ENCODE measurements at places on chromosomes 2 and 18.

- no peak for DNase-seq
These were observed 92.5 kb downstream of the KCNF1 start for GRCh38 chr2:11004199-11004598.

DNA sequence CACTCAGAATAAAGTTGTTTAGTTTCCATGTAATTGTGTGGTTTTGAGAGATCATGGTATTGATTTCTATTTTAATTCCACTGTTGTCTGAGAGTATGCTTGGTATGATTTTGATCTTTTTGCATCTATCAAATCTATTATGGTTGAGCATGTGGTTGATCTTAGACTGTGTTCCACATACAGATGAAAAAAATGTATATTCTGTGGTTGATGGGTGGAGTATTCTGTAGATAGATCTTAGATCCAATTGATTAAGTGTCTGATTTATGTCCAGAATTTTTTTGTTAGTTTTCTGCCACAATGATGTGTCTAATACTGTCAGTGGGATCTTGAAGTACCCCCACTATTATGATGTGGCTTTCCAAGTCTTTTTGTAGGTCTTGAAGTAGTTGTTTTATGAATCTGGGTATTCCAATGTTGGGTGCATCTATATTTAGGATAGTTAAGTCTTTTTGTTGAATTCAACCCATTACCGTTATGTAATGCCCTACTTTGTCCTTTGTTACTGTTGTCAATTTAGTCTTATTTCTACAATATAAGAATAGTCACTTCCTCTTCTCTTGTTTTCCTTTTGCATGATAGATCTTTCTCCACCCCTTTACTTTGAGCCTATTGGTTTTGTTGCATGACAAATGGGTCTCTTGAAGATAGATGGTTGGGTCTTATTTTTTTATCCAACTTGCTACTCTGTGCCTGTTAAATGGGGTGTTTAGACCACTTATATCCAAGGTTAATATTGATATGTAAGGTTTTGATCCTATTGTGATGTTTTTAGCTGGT is 101.8 kb downstream of the TRABD2A start:
- no peak for DNase-seq

GRCh38 chr2:113894156-113894743 is 4.4 kb downstream of the ACTR3 start:
- DNase-seq, result no peak

GRCh38 chr2:6372317-6372901 is 493.3 kb downstream of the CMPK2 start:
- no peak for DNase-seq

- DNase-seq, result no peak
These were observed 50.4 kb downstream of the GATA6 start for GRCh38 chr18:22219568-22220355.

- DNase-seq, result no peak
These were observed 12.1 kb downstream of the CD226 start for GRCh38 chr18:69935319-69936190.

GRCh38 chr2:164314148-164314547 is 307.1 kb downstream of the GRB14 start:
- no peak for DNase-seq

DNA sequence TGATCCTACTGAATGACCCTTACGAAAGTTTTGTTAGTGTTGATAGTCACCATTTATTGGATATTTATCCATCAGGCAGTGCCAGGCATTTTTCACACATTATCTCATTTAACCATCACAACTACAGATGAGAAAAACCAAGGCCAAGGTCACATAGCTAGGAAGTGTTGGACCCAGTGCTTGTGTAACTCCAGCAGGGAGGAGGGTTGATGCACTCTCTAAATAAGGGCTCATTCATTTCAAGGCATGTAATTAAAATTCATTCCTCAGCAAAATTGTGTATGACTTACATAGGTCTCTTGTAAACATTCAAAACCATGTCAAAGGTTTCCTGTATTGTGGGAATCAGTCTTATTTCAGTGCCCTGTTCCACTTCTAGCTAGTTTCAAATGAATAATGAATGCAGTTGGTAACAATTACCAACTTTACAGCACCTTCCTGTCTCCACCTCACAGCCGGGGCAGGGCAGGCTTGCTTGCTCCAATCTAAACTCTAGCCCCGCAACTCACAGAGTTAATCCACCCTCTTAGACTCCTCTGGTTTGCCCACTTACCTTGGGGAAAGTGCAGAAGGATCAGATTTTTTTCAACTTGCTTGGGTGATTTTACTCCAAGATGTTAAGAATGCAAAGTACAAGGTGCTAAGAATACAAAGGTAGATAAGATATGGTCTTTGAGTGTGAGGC is 5.8 kb upstream of the MAPRE3 start:
- no peak for DNase-seq

Data from OCI-LY7 (cell line).